Mammary epithelial cell (primary cell): ENCODE measurements at places on chromosomes 3 and 15.

DNA sequence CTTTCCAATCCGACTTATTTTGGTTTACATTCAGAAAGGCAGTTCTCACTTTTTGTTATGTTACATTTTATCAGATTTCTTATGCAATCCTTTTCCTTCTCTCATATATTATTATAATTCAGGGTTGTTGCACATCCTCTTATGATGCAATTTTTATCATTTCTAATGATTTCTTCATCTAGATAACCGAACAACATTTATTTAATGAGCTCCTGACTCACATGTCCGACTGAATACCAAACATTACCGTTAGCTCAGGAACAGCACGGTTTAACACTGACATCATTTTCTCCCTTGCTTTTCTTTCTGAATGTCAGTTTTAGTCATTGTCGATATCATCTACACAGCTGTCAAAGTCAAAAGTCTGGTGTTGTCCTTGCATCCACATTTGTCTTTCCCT lies 199.2 kb downstream of the BCHE start:
- no peak for DNase-seq

DNA sequence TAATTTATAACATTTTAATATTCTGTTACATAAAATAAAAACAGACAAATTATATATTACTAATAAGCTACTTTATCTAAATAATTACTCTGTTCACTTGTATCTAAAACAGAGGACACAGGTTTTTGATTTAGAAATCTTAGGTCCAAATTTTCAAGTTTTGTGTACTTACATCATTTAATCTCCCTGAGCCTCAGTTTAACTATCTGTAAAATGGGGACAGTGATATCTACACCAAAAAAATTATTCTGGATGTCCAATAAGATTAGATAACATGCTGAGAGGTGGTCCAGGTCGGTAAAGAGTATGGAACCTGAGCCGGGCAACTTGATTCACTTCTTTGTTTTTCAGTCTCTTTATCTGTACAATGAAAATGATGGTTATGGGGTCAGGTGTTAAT lies 263.8 kb upstream of the CDIN1 start:
- no peak for DNase-seq

DNA sequence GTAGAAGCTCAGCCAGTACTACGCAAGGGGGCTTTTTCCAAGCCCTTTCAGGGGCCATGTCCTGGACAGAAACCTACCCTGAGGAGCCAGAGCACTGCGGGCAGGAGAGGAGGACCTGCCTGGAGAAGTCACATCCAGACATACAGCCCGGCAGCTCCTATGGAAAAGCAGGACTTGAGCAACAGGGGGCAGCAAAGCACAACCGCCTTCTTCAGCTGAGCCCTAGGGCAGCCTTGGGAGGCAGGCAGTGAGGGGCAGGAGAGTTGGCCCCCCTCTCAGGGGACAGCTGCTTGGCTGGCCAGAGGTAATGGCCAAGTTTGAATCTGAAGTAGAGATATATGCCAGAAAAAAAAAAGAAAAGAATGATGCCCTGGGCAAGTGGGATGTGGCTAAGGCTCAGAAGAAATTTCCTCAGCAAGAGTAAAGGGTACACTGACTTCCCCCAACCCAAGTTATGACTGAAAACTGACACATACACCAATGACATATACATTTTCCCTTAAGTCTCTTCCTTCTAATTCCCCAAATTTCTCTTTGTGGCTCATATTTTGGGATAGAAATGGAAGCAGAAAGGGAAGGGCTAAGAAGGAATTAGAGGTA lies 56.9 kb downstream of the CYP19A1 start:
- peak; percentile 24 for DNase-seq

GRCh38 chr15:29704950-29705597 lies 117.2 kb downstream of the TJP1 start:
- no peak for DNase-seq

DNA sequence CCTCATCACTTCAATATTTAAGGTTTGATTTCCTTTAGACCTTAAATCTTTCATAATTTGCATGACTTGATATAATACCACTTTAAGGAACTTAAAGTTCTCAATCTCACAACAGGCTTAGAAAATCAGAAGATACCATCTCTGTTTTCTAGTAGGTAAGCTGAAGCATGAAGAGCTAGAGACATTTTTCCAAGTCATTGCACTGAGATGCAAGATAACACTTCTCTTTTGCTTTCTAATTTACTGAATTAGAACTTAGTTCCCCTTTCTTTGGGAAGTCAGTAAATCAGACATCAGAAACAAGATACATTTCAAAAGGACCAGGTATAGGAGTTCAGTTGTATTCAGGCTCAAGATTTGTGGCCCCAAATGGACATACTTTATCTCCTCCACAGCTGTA lies 79.7 kb downstream of the DZIP3 start:
- DNase-seq = no peak

- no peak for DNase-seq
Observed at GRCh38 chr3:94787734-94788270, 724.9 kb downstream of the NSUN3 start.

- peak; percentile 66 for DNase-seq
Observed at GRCh38 chr3:174862101-174862500, 3.0 kb downstream of the NAALADL2 start.

GRCh38 chr15:94972314-94972713 lies 741.0 kb downstream of the MCTP2 start:
- peak; percentile 66 for DNase-seq

GRCh38 chr15:95284492-95284891 lies 1046.0 kb upstream of the NR2F2 start:
- DNase-seq = no peak

DNA sequence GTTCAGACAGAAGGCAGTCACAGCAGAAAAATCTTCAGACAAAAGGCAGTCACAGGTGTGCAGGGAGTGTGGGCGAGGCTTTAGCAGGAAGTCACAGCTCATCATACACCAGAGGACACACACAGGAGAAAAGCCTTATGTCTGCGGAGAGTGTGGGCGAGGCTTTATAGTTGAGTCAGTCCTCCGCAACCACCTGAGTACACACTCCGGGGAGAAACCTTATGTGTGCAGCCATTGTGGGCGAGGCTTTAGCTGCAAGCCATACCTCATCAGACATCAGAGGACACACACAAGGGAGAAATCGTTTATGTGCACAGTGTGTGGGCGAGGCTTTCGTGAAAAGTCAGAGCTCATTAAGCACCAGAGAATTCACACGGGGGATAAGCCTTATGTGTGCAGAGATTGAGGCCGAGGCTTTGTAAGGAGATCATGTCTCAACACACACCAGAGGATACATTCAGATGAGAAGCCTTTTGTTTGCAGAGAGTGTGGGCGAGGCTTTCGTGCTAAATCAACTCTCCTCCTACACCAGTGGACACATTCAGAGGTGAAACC lies 27.6 kb downstream of the ZNF589 start:
- DNase-seq = peak; percentile 99

- DNase-seq = no peak
Observed at GRCh38 chr3:87446849-87447387, 170.5 kb upstream of the POU1F1 start.
